T-helper 2 cell (primary cell): ENCODE measurements at places on chromosomes 2 and 18.

GRCh38 chr18:11146238-11146946, 3.0 kb downstream of the PIEZO2 start:
- DNase-seq = no peak

- peak; percentile 88 for DNase-seq
Observed at GRCh38 chr2:84906900-84907714, 1.7 kb downstream of the TMSB10 start.

DNA sequence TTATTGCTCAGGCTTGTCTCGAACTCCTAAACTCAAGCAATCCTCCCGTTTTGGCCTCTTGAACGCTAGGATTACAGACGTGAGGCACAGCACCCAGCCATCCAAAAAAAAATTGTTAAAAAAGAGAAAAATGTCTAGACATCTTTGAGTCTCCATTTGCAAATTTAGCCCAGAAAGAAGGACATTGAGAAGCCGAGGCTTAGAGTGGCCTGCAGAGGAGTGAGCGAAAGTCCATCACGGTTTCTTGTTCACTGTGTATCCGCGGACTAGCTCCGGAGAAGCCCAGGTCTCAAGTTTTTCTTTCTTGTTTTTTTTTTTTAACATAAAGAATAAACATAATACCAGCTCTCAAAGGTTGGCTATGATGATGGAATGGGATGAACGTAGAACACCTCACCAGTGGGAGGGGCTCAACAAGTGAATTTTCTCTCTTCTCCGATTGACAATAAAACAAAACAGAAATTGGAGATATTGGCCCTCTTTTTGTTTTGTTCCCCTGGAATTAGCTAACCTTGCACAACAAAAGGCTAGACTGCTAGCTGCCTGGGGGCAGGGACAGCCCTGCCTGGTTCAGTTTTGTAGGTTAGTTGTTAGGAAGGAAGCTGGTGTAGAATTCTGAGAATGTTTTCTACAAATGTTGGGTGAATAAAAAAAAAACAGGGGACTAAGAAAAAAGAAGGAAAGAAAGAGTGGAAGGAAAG, 163.4 kb downstream of the MYCN start:
- DNase-seq = no peak

- DNase-seq = no peak
Observed at GRCh38 chr2:170434900-170435621, 257.1 kb downstream of the MYO3B start.

GRCh38 chr2:21642647-21643046, 518.9 kb downstream of the TDRD15 start:
- DNase-seq = no peak

- DNase-seq = no peak
Observed at GRCh38 chr2:144239306-144239705, 280.6 kb downstream of the ZEB2 start.

- no peak for DNase-seq
Observed at GRCh38 chr2:226660526-226660925, 139.1 kb downstream of the IRS1 start.

DNA sequence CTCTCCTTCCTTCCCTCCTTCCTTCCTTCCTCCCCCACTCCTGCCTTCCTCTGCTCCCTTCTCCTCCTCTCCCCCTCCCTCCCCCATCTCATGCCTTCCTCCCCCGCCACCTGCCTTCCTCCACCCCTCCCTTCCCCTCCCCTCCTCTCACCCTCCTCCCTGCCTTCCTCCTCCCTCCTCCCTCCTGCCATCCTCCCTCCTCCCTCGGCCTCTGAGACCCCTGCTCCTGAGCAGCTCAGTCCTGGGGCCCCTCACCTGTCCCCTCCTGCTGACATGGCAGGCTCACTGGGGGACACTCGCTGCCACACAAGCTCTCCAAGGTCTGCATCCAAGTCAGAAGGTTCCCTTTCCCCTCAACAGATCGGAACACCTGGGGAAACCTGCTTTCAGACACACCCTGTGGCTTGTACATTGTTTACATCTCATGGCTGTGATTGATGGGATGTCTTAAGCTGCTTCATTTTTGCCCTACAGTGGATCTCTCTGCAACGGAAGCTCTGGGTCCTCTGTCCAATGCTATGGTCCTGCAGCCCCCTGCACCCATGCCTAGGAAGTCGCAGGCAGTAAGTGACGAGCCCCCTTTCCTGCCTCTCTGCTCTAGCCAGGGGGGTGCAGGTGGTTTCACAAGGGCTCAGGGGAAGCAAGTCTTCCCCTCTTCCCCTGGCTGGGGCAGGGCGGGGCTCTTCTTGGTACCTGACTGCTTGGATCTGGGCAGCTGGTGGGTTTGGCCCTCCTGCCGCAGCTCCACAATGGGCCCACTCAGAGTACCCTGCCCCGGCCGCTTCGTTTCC, 22.9 kb downstream of the ITGB1BP1 start:
- DNase-seq = no peak

DNA sequence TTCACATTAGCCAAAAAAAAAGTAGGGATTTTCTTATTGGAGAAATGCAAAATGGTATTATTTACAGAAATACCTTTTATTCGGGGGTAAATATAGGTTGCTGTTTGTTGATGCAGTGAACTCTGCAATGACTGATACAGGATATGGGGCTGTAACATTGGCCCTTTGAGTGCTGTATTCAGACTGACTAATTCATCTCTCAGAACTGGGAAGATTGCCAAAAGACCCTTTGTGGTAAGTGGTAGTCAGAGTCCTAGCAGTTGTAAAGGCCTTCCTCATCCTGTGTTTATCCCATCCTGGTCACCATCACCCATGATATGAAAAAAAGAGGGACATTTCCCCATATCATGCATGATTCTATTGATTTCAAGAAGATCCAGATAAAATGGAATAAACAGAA, 14.0 kb upstream of the DCC start:
- no peak for DNase-seq
